ENCODE measurements at places on chromosomes 6 and 20.

DNA sequence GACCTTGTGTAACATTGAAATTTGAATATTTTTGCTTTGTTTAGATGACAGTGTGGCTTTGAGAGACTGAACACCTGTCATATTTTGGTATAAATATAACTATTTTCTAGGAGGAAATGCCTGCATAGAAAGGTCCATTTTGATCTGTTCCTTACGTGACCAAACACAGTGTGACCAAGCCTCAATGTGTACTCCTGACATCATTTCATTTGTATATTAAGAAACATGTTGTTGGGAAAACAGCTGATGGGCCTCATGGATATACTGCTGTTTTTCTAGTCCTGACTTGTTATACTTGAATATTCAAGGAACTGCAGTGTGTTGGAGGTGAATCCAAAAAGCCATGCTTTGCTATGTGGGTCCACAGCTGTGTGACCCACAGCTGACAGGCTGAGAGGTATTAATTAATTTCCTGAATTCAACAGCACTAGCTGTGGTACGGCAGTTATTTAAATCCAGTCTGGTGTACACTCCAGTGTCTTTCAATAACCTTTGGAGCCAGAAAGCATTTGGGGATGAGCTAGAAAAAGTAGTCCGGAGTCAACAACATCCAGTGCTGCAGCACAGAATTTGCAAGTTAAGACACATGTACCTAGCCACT, 18.9 kb downstream of the NCOA7 start:
- no peak for DNase-seq

- DNase-seq: no peak
Measured at GRCh38 chr6:149031859-149032598, 285.2 kb downstream of the UST start.

GRCh38 chr20:45722047-45722446, at the start of gene SPINT4:
TSS of gene SPINT4 (plus strand) at chr20:45722347. CDS start at chr20:45722368, 21 bp downstream.
- no peak for DNase-seq

- no peak for DNase-seq
Measured at GRCh38 chr6:97963193-97963592, 680.2 kb upstream of the MMS22L start.

DNA sequence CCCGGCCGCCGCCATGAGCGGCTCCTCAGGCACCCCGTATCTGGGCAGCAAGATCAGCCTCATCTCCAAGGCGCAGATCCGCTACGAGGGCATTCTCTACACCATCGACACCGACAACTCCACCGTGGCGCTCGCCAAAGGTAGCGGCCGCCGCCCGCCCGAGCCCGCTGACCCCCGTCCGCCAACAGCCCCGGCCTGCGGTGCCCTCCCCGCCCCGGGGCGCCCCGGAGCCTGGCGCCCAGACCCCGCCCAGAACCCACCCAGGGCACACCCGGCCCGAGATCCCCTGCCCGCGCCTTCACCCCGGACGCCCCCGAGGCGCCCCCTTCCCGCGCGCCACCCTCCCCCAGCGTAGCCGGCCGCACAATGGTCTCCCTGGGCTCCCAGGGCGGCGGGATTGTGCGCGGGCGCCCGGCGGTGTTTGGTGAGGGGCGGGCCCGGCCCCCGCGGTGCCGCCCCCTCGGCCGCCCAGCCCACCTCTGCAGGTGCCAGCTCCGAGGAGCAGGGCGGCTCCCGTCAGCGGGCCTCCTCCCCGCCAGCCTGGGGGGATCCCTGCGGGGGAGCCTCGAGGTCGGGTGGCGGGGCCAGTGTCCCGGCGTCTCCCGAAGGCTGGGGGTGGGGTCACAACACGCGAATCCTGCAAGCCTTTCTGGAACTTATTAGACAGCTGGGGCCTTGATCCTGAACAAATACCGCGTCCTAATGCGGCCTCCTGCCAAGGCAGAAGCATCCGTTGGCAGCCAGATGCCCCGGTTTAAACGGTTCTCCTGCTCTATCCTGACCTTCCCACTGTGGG, 577 bp downstream of the LSM14B start:
- DNase-seq: peak; percentile 65

DNA sequence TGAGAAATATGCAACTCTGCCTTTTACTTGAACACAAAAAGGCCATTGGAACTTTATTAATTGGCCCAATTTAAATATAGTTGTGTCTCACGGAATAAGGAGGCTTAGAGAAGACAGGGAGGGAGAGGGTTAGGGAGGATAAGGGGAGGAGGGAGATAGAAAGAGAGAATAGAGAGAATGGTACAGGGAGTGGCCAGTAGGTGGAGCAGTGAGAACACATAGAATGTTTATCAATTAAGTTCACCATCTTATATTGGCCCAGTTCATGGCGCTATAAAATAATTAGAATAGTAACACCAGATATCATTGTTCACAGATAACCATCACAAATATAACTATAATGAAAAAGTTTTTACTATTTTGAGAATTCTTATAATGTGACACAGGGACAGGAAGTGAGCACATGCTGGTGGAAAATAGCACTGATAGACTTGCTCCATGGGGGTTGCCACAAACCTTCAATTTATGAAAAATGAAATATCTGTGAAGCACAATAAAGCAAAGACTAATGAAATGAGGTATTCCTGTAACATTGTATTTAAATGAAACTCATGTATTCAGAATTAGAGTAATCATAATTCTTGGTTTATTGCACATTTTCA, 374.1 kb upstream of the MANEA start:
- no peak for DNase-seq

DNA sequence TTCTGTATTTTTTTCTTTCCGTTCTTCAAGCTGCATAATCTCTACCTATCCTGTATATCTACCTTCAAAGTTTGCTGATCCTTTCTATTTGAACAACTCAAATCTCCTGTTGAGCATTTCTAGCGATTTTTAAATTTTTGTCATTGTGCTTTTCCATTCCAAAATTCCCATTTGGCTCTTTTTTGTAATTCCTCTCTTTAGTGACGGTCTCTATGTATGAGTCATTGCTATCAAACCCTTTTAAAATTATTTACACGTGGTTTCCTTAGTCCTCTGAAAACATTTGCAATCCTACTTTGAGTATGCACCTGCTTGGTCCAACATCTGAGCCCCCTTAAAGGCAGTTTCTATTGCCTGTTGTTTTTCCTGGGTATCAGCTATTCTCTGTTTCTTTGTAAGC, 100.5 kb upstream of the FOXC1 start:
- DNase-seq: no peak

DNA sequence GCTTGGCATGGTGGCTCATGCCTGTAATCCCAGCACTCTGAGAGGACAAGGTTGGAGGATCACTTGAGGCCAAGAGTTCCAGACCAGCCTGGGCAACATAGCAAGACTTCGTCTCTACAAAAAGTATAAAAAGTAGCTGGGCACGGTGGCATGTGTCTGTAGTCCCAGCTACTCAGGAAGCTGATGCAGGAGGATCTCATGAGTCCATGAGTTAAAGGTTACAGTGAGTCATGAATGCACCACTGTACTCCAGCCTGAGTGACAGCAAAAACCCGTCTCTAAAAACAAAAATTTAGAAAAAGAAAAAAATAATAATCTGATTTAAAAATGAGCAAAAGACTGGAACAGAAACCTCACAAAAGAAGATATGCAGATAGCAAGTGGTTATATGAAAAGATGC, 279.7 kb downstream of the RNGTT start:
- no peak for DNase-seq

DNA sequence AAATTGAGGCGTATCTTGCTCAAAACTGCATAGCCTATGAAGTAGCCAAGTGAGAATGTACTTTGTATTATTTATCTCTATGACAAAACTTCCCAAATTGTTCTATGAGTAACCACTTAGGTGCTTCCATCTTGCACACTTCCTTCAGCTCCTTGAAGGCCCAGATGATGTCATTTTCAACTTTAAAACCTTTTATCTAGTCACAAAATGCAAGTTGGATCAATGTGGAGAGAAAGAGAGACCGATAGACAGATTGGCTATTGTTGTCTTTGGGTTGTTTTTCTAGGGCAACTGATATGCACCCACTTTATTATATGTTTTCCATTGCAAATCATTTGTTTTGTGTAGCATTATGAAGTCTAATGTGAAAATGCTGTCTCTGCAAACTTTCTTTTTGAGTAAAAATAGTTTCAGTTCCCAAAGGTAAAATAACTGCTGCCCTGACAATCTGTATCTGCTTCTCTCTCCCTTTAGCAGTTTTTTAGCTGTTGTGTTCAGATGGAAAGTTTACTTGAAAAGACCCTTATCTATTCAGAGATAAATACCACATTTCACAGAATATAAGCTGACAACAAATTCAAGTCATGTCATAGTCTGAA, 73.7 kb upstream of the CITED2 start:
- DNase-seq: no peak

DNA sequence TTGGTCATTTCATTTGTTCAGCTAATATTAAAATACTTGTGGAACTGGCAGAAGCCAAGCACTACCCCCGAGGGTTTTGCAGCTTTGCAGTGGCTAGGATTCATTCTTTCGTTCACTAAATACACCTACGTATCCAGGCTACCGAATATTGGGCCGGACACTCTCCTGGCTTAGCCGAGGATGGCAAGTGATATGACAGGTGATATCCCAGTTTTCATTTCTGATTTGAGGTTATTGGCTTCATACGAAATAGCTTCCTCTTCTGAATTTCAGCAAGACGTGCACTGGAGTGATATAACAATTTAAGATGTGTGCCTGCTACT, 536 bp upstream of the MTFR2 start:
- no peak for DNase-seq

GRCh38 chr6:44327096-44327495, 13.9 kb upstream of the AARS2 start:
- DNase-seq: no peak

DNA sequence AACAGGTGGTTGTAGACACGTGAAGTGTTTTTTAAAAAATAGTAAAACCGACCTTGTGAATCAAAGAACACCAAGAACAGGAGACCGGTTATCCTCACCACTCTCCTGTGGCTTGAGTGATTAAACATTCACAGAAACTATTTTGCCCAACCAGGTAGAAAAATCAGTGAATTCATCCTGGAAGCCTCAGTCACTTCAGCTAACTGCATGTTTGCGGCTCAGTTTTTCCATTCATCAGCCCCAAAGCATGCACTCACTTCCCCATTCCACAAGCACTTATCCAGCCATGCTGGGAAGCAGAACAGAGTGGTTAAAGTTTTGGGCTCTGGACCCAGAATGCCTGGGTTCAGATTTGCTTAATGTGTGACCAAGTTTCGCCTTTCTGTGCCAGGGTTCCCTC, 2.4 kb downstream of the LRRN4 start:
- DNase-seq: no peak

GRCh38 chr20:45283551-45284057, 23.0 kb upstream of the RBPJL start:
- no peak for DNase-seq

DNA sequence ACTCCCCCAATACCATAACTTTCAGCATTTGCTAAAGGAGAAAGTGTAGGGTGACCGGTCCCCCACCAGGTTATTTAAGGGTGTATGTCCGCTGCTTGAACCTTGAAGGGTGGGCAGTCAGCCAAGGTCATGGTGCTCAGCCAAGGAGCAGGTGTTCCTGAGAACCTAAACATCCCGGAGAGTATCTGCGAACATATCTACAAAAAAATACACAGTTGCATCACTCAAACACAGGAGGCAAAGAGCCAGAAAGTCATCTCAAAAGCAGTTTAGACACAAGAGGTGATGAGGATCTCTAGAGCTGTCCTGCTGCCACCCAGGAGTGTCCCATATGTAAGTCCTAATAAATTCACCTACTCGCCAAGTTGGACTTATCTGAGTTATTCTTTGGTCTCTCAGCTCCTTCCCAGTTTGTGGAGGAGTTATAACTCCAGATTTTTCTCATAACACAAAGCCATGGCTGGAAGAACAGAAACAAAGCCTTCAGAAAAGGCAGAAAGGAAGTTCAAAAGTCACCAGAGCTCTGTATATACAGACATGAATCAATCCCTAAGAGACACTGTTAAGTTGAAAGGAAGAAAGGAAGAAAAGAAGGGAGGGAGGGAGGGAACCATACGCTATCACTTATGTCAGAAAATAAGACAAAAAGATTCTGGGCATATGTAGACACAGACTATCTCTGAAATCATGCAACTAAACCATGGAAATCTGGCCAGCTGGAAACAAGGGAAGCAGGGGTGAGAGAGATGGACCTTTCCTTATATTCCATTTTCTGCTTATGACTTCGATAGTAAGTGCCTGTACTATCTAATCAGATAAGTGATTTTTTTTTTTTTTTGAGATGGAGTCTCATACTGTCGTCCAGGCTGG, 11.3 kb downstream of the MBOAT1 start:
- DNase-seq: no peak

GRCh38 chr20:62357187-62357667, 9.9 kb downstream of the LAMA5 start:
- DNase-seq: no peak

DNA sequence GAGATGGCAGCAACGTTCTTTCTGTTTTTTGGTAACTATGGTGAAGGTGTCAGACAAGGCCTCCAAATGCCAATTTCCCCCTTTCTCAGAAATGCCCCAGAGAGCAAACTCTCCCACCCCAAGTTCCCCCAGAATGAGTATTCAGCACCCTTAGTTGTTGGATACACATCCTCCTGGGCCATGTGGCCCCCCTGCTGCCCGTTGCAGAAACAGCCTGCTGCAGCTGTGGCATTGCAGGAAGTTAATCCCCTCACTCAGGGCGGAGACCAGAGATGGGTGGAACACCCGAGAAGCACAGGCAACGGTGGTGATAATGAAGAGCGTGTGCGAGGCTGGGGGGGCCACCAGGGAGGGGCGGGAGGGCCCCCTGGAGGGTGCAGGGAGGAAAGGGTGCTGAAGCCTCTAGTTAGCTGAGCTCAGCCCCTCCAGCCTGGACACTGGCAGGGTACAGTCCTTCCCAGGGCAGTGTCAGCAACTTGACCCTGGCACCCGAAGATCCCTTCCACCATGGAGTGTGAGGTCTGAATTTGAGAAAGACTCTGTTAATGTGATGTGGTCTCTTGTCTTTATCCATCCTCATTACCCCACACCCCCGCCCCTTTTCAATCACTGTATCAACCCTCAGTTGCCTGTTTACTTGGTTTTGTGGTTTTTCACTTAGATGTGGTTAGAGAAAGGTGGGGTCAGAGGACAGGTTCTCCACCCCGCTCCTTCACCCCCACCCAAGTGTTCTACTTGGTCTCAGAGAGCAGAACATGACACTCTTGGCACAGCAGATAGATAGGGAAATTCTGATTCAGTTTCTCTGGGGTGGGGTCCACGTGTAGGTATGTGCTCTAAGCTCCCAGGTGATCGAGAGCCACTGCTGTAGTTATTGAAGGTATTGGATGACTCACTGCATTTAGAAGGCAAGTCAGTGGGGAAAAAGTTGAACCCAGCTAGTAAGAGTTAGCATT, 208.8 kb upstream of the SUPT3H start:
- DNase-seq: no peak

GRCh38 chr6:52388790-52389189, 26.8 kb downstream of the PAQR8 start:
- DNase-seq: no peak
